ENCODE measurements at places on chromosomes 3 and 15.

- no peak for DNase-seq
Measured at GRCh38 chr3:17384567-17385296, 357.7 kb downstream of the TBC1D5 start.

DNA sequence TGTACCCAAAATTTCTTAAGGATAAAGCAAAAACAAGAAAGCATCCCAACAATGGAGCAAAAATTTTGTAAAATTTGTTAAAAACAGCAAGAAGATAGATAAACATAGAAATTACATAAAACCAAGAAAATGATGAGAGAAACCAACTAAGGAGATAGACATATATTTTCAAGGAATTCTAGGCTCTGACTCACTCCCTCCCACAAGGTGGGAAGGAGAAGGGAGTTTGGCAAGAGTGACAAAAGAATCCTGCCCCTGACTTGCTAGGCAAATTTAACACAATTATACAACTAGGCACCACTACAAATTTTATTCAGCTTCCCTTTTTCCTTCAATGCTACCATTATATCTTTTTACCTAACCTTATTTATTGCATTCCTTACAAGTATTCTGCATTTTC lies 70.9 kb downstream of the MYO9A start:
- DNase-seq, result no peak

GRCh38 chr3:138429665-138430064 lies 4.8 kb upstream of the ESYT3 start:
- no peak for DNase-seq

- no peak for DNase-seq
Measured at GRCh38 chr3:15175605-15176004, 30.4 kb upstream of the CAPN7 start.

- no peak for DNase-seq
Measured at GRCh38 chr3:165883863-165884478, 46.7 kb upstream of the BCHE start.

GRCh38 chr3:178823150-178823549 lies 248.5 kb downstream of the ZMAT3 start:
- no peak for DNase-seq
